ENCODE measurements at places on chromosomes 2 and 18.

GRCh38 chr2:152298754-152299153 lies 36.2 kb upstream of the FMNL2 start:
- DNase-seq, result peak; percentile 38

DNA sequence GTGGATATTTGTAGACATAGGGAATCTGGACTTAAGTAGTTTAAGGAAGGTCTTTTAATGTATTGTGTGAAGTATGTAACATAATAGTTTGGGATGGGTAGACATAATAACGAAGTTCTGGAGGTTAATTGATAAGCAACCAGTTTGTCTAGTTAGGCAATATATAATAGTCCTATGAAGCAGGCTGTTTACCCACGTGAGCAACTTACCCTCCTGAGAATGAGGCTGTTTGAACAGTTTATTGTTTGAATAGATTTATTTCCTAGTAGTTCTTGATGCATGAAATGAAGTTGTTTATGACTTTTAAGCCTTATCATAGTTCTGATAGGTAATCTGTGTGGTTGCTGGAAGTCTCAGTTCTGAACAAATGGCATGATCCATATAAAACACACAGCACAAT lies 361.5 kb downstream of the GALNT13 start:
- DNase-seq, result no peak

- peak; percentile 64 for DNase-seq
Measured at GRCh38 chr2:54073796-54074195, 41.6 kb upstream of the ACYP2 start.

GRCh38 chr2:147843391-147843863 lies 1.4 kb upstream of the ACVR2A start:
- DNase-seq, result no peak

DNA sequence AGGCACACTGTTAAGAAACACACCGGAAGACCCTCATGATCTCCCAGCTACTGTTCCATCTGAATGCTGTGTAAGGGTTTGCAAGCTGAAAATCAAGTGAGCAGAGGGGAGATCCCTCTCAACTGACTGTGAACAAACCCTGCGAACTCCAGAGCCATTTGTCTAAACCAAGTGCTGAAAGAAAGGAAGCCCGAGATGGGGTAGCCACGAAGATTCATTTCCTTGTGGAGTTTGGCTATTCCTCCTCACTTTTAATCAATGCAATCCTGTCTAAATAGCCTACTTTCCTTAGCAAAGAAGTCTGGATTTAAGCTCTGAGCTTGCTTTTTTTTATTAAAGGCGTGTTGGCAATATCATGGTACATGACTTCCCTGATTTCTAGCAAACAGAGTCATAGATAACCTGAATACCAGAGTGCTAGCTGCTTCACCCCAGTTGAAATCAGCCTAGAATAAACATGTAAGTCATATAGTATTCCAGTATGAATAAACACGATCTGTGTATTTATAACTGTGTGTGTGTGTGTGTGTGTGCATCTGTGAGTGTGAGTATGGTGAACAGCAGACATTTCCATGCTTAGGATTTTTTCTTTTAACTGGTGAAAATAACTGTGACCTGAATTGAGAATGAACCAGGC lies 365.2 kb downstream of the ZNF521 start:
- DNase-seq, result no peak

DNA sequence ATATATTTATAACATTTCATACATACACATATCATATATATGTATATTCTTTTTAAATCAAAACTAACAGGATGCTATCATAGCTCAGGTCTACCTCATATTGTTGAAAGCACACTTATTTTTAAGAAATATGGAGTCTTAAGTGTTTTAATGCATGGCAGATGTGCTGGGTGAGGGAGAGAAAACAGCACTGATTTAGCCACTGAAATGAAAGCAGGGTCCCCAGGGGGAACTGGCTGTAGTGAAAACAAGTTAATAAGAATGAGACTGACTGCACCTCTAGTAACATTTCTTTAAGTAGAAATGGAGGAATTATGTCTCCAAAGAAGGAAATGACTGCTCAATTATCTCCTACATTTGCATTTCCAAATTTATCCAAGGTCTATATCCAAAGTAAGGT lies 857.8 kb downstream of the DCDC2C start:
- no peak for DNase-seq

GRCh38 chr2:50624506-50624905 lies 407.4 kb downstream of the NRXN1 start:
- DNase-seq, result no peak

DNA sequence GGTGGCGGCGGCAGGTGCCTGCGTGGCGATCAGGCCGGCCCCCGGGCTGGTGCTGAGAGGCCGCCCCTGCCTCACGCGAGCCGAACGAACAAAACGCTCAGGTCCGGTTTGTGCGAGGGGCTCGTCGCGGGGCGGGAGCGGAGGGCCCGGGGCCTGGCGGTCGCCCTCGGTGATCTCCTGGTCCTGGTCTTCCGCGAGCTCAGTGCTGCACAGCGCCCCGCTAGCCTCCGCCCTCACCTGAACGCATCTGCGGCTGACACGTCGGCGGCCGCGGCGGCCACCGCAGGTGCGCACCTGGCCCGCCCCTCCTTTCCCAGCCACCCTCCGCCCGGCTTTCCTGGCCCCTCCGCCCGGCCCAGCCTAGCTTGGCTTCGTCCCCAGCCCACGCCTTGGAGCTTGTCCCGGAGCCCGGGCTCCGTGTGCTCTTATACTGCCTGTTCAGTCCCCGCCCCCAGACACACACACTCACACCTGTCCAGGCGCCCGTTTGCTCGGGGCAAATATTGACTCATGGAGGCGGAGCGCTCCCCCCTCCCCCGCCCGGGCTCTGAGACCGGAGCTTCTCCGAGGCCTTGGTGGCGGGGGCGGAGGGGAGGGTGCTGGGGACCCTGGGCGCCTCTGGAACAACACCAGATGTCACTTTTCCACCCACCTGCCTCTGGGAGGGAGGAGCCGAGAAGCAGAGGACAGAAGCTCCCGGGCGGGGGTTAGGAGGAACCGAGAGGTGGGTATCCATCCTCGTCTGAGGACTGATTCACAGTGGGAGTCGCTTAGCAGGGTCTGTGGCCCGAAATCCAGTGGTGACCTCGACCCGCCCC lies 8.6 kb upstream of the CRYBA2 start:
- DNase-seq, result no peak

DNA sequence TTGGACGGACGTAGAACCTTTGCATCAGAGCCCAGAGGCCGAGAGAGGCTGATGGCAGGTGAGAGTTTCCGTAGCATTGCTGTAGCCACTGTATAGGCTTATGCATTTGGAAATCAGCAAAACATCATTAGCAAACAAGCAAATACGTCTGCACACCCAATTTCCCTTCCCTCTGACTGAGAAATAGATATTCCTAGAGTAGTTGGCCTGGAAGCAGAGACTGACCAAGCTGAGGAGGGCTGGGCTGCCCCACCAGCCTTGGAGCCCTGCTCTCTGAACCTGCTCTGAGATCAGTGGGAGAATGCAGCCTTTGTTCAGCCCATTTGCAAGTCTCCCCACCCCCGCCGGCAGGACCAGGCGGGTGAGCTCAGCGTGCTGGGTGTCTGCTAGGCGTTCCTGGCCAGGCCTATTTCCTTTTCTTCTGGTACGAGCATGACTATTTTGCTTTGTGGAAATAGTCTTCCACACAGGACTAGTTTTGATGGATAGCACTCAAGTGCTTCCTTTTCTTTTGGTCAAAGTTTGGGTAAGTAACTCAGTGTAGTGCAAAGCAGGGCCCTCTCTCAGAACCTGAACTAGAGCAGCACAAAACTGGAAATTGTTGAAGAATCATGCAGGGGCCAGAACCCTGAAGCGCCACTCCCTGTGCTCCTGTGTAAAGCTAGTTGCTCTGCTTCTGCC lies 21.9 kb upstream of the RNF149 start:
- no peak for DNase-seq

GRCh38 chr2:75261923-75262322 lies 62.6 kb upstream of the TACR1 start:
- DNase-seq, result no peak

DNA sequence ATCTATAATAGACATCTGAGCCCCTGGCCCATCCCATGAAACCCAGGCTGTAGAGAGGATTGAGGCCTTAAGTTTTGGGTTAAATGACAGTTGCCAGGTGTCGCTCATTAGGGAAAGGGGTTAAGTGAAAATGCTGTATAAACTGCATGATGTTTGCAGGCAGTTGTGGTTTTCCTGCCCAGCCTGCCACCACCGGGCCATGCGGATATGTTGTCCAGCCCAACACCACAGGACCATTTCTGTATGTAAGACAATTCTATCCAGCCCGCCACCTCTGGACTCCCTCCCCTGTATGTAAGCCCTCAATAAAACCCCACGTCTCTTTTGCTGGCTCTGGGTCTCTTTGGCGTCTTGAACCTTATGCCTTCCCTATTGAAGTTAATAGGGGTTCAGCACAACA lies 110.7 kb downstream of the XRCC5 start:
- no peak for DNase-seq

Measured in fibroblast of mammary gland (primary cell).